Lower lobe of right lung (tissue), 2 donors: ENCODE measurements at places on chromosomes 11 and 22.

- H3K27ac ChIP-seq: peak overlapping the region; percentile 82
- no peak for DNase-seq
- H3K4me1 ChIP-seq: peaks cover 33% of the 10 kb centered on the region
Observed at GRCh38 chr11:62856333-62856895, 17.0 kb upstream of the WDR74 start.

- H3K4me1 ChIP-seq: no peaks in the 10 kb centered on the region
- H3K27me3 ChIP-seq: no peaks in the 10 kb centered on the region
- no peak overlapping the region for H3K27ac ChIP-seq
- DNase-seq: no peak
Observed at GRCh38 chr11:77211040-77211451, 83.0 kb downstream of the MYO7A start.

- no peaks in the 10 kb centered on the region for H3K27me3 ChIP-seq
- H3K27ac ChIP-seq: no peak overlapping the region
- H3K4me3 ChIP-seq: no peak overlapping the region
- no peaks in the 10 kb centered on the region for H3K4me1 ChIP-seq
- no peaks in the 10 kb centered on the region for H3K36me3 ChIP-seq
Observed at GRCh38 chr11:104570078-104570701, 328.1 kb downstream of the CASP12 start.

GRCh38 chr22:45994491-45995404, 17.8 kb upstream of the WNT7B start:
- peaks cover 48% of the 10 kb centered on the region for H3K4me1 ChIP-seq
- no peaks in the 10 kb centered on the region for H3K27me3 ChIP-seq
- H3K27ac ChIP-seq: no peak overlapping the region
- H3K4me3 ChIP-seq: no peak overlapping the region
- no peaks in the 10 kb centered on the region for H3K36me3 ChIP-seq

GRCh38 chr11:19355601-19356000, 114.9 kb upstream of the E2F8 start:
- no peak for DNase-seq
- H3K27me3 ChIP-seq: no peaks in the 10 kb centered on the region
- H3K36me3 ChIP-seq: no peaks in the 10 kb centered on the region
- H3K27ac ChIP-seq: no peak overlapping the region
- no peak overlapping the region for H3K4me3 ChIP-seq

DNA sequence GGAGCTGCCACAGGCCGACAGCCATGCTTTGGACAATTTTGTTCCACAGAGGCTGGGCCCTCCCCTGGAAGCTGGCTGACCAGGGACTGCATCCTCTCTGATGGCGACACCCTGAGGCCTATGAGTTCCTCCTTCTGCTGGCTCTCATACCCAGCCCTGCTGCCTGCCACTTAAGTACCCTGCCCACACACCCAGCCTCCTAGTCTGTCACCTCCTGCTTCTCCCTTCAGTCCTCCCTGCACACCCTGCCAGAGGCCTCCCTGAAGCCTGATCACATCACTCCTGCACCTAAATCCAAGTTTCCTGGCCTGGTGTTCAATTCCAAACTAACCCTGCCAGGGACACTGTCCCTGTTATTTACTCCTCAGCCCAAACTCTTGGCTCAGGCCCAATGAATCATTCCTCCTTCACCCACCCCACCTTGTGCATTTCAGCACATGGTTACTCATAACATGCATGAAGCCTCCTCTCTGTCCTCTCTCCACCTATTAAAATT, 136.7 kb upstream of the NECTIN1 start:
- no peak for DNase-seq
- no peaks in the 10 kb centered on the region for H3K4me1 ChIP-seq
- no peaks in the 10 kb centered on the region for H3K36me3 ChIP-seq
- H3K27me3 ChIP-seq: peaks cover 3% of the 10 kb centered on the region

GRCh38 chr11:16365581-16366228, 9.4 kb upstream of the SOX6 start:
- no peaks in the 10 kb centered on the region for H3K4me1 ChIP-seq
- H3K4me3 ChIP-seq: no peak overlapping the region
- H3K36me3 ChIP-seq: no peaks in the 10 kb centered on the region
- H3K27ac ChIP-seq: no peak overlapping the region
- no peak for DNase-seq

- no peaks in the 10 kb centered on the region for H3K36me3 ChIP-seq
- no peak overlapping the region for H3K27ac ChIP-seq
- H3K27me3 ChIP-seq: peaks cover 56% of the 10 kb centered on the region
Observed at GRCh38 chr11:1392111-1392510, 2.4 kb downstream of the BRSK2 start.

- DNase-seq: peak; percentile 60
- H3K4me1 ChIP-seq: peaks cover 74% of the 10 kb centered on the region
- H3K4me3 ChIP-seq: peak overlapping the region; percentile 65
- peak overlapping the region; percentile 100 for H3K27ac ChIP-seq
Observed at GRCh38 chr22:28798810-28799605, 1.4 kb downstream of the XBP1 start.

GRCh38 chr11:27710536-27710935, 10.3 kb upstream of the BDNF start:
- peaks cover 23% of the 10 kb centered on the region for H3K27me3 ChIP-seq
- H3K27ac ChIP-seq: no peak overlapping the region
- no peak for DNase-seq
- no peak overlapping the region for H3K4me3 ChIP-seq
- no peaks in the 10 kb centered on the region for H3K36me3 ChIP-seq

DNA sequence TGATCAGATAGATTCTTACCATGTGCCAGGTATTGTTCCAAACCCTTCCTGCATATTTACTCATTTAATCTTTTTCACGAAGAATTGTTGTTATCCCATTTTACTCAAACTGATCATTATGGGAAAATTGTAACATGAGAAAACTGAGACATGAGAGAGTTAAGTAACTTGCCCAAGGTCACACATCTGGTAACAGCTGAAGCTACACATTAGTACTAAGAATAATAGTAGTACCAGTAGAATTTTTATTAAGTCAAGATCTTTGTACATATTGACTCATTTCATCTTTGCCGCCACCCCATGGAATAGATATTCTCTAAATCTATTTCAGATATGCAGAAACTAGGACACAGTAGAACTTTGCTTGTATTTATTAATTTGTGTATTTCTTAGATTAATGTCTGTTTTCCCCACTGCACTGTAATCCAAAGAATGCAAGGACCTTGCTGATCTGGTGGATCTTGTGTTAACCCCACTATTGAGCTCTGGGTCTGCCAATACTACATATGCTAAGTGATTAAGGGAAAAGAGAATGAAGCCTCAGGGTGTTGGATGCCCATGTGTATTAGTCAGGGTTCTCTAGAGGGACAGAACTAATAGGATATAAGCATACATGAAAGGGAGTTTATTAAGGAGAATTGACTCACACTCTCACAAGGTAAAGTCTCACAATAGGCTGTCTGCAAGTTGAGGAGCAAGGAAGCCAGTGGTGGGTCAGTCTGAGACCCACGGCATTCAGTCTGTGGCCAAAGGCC, 72.8 kb downstream of the PARVA start:
- H3K36me3 ChIP-seq: no peaks in the 10 kb centered on the region
- DNase-seq: no peak
- no peak overlapping the region for H3K27ac ChIP-seq
- no peaks in the 10 kb centered on the region for H3K27me3 ChIP-seq
- H3K4me1 ChIP-seq: peaks cover 11% of the 10 kb centered on the region
- H3K4me3 ChIP-seq: no peak overlapping the region

GRCh38 chr22:19507534-19507861, 16.7 kb downstream of the CLDN5 start:
- no peaks in the 10 kb centered on the region for H3K27me3 ChIP-seq
- no peaks in the 10 kb centered on the region for H3K36me3 ChIP-seq
- DNase-seq: no peak
- H3K27ac ChIP-seq: no peak overlapping the region
- no peaks in the 10 kb centered on the region for H3K4me1 ChIP-seq

- H3K36me3 ChIP-seq: no peaks in the 10 kb centered on the region
- H3K4me1 ChIP-seq: no peaks in the 10 kb centered on the region
- no peak overlapping the region for H3K4me3 ChIP-seq
- H3K27me3 ChIP-seq: peaks cover 17% of the 10 kb centered on the region
Observed at GRCh38 chr22:27065279-27065678, 407.9 kb downstream of the MIAT start.

- DNase-seq: no peak
Observed at GRCh38 chr11:95671768-95672167, 117.8 kb downstream of the FAM76B start.

GRCh38 chr11:45674481-45675190, 9.2 kb upstream of the CHST1 start:
- DNase-seq: no peak
- no peaks in the 10 kb centered on the region for H3K4me1 ChIP-seq
- H3K27ac ChIP-seq: no peak overlapping the region
- no peaks in the 10 kb centered on the region for H3K36me3 ChIP-seq

DNA sequence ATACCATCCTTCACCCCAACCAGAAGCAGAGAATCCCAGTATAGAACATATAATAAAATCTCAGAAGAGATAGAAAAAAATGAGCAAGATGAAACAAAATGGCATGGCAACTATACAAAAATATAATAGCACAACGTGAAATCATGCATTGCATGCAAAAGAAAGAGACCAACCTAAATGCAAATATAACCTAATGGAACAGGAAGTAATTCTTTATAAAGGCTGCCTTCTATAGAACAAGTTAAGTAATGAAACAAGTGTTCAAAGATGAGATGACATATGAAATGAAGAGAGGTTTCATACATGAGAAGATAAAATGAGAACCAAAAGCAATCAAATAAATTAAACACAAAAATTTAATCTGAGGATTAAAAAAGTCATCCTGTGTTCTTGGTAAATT, 18.5 kb upstream of the ARHGAP20 start:
- no peak overlapping the region for H3K4me3 ChIP-seq
- H3K27ac ChIP-seq: no peak overlapping the region
- no peaks in the 10 kb centered on the region for H3K27me3 ChIP-seq
- no peak for DNase-seq

DNA sequence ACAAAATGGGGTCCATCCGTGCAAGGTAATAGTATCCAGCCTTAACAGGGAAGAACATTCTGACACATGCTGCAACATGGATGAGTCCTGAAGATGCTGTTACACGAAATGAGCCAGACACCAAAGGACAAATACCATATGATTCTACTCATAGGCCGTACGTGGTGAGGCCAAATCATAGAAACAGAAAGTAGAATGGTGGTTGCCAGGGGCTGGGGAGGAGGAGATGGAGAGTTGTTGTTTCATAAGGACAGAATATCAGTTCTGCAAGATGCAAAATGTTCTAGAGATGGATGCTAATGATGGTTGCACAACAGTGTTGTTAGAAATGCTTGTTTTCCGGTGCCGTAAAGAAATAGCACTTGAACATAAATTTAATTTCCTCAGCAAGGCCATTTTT, 2.6 kb downstream of the TBX10 start:
- no peak overlapping the region for H3K4me3 ChIP-seq
- no peaks in the 10 kb centered on the region for H3K36me3 ChIP-seq
- DNase-seq: no peak
- H3K27me3 ChIP-seq: peaks cover 29% of the 10 kb centered on the region
- H3K27ac ChIP-seq: no peak overlapping the region
- H3K4me1 ChIP-seq: no peaks in the 10 kb centered on the region

GRCh38 chr11:110469127-110469526, 39.4 kb downstream of the FDX1 start:
- no peak overlapping the region for H3K27ac ChIP-seq
- no peaks in the 10 kb centered on the region for H3K4me1 ChIP-seq
- H3K4me3 ChIP-seq: no peak overlapping the region

DNA sequence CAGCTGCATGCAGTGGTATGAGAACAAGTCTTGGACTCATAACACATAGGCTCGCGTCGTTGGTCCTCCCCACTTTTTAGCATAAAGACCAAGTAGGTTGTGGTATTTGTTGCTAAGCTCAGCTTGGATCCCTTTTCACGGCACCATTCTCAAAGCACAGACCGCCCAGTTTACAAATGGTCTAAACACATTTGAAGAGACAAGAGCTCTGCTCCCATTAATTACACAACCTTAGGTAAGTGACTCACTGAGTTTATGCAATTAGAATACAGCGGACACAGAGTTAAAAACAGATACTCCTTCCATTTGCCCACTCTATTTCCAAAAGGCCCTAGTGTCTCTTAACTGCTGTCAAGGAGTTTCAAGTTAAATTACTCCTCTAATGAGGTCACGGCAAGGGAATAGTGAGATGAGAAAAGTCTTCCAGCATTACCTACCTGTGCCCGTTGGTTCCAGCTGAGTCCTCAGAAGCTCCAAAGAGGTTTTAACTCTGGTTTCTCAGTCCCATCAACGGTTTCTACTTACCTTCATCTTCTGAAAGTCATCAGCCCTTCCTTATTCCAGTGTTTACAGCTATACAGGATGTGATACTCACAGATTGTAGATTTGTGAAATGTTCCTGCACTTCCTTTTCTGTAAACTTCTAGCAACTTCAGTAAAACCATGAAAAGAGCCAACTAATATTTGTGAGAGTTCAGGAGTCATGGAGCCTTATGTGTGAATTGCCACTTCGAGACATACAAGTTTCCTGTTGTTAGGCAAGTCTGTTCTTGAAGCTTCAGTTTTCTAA, at the start of gene MS4A6A:
MS4A6A (minus strand) TSS at position 543 of the 790 bp plus-strand sequence. CDS start 1,356 bp downstream, outside the sequence.
- peak within 1 kb of the TSS; percentile 71 for H3K27ac ChIP-seq
- DNase-seq: no peak
- no peaks in the 10 kb centered on the region for H3K27me3 ChIP-seq
- no peaks in the 10 kb centered on the region for H3K36me3 ChIP-seq

GRCh38 chr22:48396785-48397530, 1430.7 kb downstream of the BRD1 start:
- no peaks in the 10 kb centered on the region for H3K27me3 ChIP-seq
- H3K27ac ChIP-seq: no peak overlapping the region
- H3K36me3 ChIP-seq: no peaks in the 10 kb centered on the region
- no peak for DNase-seq
- H3K4me1 ChIP-seq: no peaks in the 10 kb centered on the region

GRCh38 chr11:120023120-120023519, 114.8 kb downstream of the TRIM29 start:
- no peak overlapping the region for H3K4me3 ChIP-seq
- peaks cover 9% of the 10 kb centered on the region for H3K27me3 ChIP-seq
- H3K4me1 ChIP-seq: no peaks in the 10 kb centered on the region
- DNase-seq: no peak
- no peak overlapping the region for H3K27ac ChIP-seq

GRCh38 chr11:68002938-68003845, 705 bp downstream of the UNC93B1 start:
- H3K4me3 ChIP-seq: peak overlapping the region; percentile 75
- peak overlapping the region; percentile 92 for H3K27ac ChIP-seq
- H3K4me1 ChIP-seq: peaks cover 22% of the 10 kb centered on the region
- no peaks in the 10 kb centered on the region for H3K27me3 ChIP-seq

DNA sequence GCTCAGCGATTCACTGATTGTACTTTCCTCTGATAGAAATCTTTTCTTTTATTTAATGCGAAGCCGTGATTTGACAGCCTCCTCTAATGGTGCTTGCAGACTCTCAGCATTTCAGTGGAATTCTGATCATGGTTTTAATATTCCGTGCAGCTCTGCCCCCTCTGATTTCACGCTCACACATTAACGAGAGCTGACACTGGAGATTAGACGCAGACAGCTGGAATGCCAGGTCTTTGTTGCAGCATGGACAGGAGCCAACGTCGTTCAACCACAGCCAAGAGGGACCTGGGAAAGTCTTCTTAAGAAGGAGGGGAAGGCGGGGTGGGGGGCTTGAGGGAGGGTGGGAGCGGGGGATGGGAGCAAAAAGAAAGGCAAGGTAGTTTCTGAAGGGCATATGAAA, 186.4 kb downstream of the BLID start:
- no peaks in the 10 kb centered on the region for H3K36me3 ChIP-seq
- peaks cover 8% of the 10 kb centered on the region for H3K4me1 ChIP-seq
- H3K4me3 ChIP-seq: peak overlapping the region; percentile 39
